ENCODE measurements at places on chromosomes 2 and 18.

- DNase-seq: no peak
These were observed at the start of gene CYS1 for GRCh38 chr2:10079870-10080535. TSS of gene CYS1 (minus strand) at chr2:10080411. CDS start at chr2:10080223, 188 bp downstream.

GRCh38 chr2:51350100-51350499, 318.2 kb upstream of the NRXN1 start:
- DNase-seq: no peak

- no peak for DNase-seq
These were observed 4.8 kb downstream of the TNFRSF11A start for GRCh38 chr18:62329691-62330454.

- no peak for DNase-seq
These were observed 1387.7 kb downstream of the SUCLG1 start for GRCh38 chr2:83071352-83071751.

- no peak for DNase-seq
These were observed 275.7 kb upstream of the FN1 start for GRCh38 chr2:215711471-215712034.

DNA sequence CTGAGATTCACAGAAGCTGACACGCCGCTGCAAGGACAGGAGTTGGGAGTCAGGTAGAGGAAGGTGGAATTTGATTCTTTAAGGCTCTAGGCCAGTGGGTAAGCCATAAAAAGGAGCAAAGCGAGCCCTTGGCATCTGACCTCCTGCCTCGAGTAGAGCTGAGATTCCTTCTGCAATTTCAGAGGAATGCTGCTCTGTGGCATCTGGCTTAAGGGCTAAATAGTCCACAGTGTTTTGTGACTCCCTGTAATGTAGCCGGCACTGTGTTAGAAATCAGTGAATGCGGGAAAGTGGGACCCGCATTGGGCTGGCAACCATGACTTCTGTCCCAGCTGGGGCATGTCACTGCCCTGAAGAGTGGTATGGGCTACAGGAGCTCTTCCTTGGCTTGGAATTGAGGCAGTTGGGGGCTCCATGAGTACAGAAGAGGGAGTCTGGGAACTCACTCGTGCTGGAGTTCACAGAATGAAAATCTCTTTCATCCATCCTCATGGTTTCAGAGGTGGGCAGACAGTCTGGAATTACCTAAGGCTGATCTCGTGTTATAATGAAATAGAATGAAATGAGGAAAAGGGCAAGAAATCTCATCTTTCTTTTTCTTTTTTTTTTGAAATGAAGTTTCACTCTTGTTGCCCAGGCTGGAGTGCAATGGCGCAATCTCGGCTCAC, 12.7 kb upstream of the MYCN start:
- no peak for DNase-seq

DNA sequence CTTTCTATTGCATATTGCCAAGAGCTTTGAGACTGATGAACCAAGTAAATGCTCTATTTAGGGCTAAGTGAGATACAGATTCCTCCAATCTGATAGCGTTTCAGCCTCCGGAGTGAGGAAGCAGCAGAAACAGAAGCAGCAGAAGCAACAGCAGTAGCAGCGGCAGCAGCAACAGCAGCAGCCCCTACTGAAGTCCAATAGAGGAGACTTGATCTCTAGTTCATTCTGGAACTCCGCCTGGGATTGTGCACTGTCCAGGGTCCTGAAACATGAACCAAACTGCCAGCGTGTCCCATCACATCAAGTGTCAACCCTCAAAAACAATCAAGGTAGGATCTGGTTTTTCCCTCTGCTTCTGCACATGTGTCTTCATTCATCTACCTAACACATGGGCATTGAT, at the start of gene DPP10:
Gene DPP10, plus strand, starts transcription at position 132 of the 400 bp plus-strand sequence.
- no peak for DNase-seq

DNA sequence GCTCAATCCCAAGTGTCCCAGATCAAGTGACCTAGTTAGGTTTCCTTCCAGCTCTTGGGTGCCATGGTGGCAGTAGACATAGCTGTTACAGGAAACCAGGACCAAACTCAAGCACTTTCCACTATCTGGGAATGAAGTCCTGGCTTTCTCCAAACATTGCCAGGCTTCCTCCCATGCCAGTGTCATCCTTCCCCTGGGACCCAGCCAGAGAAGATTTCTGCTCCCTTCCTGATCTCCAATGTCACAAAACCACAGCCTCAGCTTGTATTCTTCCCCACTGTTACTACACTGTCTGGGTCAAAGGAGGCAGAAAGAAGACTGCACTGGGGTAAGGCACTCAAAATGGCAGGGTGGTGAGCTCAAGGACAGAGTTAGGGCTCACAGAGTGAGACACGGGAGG, 347.1 kb downstream of the TNS1 start:
- DNase-seq: no peak

DNA sequence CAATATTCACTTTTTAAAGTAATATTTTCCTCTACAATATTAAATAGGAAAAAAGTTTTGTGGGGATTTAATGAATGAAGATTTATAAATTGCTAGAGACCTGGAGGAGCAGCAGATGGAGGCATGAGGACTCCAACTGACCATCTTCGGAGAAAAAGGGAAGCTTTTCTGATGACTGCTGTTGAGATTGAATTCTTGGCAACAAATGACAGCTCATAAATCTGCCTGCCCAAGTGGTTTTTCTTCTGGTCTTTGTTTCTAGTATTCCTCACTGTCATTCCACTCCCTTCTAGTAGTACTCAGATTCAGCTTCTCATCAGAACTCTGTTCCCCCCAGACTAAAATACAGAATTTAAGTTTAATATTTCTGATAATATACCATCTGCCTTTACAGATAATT, 157.0 kb downstream of the EML6 start:
- no peak for DNase-seq

DNA sequence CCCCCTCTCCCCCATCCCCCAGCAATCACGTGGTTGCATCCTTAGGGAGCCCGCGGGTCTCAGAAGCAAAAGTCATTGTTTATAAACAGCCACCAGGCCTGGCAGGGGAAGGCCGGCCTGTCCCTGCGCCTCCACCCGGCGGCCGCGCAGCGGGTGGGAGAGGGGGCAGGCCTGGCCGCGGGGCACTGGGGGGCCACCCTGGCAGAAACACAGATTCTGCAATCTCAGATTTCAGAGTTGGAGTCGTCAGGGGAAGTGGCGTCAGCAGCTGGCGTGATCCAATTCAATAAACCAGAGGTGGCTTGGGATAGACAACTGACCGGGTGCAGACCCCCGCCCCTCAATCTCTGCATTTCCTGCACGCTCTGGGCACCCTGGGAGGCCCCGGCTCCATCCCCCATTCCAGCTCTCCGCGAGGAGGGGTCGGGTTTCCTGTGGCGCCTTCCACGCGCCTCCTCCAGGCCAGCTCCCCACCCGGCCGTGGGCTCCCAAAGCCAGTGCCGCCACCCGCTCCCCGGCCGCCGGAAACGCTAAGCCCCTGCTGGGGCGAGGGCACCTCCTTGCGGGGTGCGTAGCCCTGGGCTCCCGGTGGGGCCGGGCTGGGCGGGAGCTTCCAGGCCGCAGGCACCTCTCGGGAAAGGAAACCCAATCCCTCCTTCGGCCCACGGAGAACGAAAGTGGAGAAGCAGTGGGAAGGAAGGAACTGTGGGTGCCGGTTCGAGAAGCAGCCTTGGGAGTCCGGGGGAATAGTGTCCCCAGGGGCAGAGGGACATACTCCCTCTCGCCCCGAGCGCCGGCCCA, 1.1 kb downstream of the BIN1 start:
- no peak for DNase-seq

DNA sequence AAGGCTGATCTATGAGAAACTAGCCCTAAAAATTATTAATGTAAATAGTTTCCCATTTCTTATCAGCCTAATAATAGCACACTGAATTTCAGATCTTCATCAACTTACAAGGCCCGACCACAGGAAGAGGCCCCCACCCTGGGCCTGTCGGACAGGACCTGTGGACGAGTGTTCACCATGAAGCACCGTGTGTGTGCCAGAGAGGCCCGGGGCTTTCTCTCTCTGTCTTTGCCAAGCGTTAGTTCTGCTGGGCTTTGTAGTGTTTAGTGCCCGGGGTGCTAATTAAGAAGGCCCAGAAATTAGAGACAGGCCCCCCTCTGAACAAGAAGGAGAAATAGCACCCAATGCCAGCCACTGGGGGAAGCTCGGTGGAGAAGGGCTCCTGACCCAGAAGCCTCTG, 265.7 kb downstream of the TWIST2 start:
- DNase-seq: no peak

- DNase-seq: no peak
These were observed 76.5 kb upstream of the HAAO start for GRCh38 chr2:42868874-42869273.

- no peak for DNase-seq
These were observed 24.9 kb downstream of the GLI2 start for GRCh38 chr2:120760446-120761135.

- DNase-seq: no peak
These were observed 5.7 kb downstream of the CKAP2L start for GRCh38 chr2:112758711-112759110.

DNA sequence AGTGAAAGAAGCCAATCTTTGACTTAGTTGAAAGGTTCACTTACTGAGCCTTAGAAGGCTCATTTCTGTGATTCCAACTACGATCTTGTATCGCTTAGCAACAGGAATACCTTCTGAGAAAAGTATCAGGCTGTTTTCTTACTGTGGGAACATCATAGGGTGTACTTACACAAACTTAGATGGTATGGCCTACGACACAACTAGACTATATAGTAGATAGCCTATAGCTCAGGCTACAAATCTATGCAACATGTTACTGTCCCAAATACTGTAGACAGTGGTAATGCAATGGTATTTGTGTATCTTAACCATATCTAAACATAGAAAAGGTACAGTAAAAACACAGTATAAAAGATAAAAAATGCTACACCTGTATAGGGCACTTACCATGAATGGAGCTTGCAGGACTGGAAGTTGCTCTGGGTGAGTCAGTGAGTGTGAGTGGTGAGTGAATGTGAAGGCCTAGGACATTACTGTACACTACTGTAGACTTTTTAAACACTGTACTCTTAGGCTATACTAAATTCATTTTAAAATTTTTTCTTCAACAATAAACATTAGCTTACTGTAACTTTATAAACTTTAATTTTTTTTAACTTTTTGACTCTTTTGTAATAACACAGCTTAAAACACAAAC, 148.8 kb upstream of the STON1 start:
- DNase-seq: no peak

GRCh38 chr2:196143730-196144131, 27.6 kb downstream of the STK17B start:
- no peak for DNase-seq

DNA sequence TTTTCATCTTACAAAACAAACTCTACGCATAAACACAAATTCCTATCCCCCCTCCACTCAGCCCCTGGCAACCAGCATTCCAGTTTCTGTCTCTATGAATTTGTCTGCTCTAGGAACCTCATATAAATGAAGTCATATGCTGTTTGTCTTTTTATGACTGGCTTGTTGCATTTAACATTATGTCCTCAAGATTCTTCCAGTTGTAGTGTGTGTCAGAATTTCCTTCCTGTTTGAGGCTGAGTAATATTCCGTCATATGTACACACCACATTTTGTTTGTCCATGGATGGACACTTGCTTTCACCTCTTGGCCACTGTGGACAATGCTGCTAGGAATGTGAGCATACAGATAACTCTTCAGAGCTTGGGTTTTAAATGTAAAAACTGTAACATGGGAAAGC, 272.1 kb downstream of the GBX2 start:
- DNase-seq: no peak

DNA sequence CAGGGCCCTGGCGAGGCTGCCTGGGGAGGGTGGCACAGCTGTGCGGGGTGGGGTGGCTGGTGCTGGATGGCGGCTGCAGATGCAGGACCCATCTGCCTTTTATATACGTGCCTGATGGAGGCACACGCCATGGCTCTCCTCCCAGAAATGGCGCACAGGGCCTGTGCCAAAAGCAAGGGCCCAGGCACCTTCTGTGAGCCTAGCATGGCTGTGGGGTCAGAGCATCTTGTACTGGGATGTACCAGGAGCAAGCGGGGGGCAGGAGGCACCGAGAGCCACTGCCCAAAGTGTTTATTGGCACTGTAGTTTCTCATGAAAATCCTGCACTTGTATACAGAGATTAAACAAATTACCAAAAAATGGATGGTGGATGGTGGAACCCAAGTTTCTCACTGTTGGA, 724.1 kb downstream of the GALR1 start:
- no peak for DNase-seq

DNA sequence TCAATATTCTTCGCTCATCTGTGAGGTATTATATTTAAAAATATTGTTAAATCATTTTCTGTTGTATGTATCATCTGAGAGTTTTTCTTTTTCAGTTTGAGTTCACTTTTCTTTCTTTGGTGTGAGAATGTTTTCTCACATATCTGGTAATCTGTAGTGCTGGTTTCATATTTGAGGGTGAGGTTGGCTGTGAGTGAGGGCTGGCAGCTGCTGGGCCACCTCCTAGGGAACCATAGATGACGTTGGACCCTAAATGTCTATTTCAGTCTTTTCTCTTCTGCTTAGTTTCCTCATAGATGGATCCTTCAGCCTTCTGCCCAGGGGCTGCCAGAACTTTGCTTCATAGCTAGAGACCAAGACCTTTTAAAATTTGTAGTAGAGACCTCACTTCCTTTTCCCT, 33.5 kb downstream of the MGAT5 start:
- peak; percentile 69 for DNase-seq

GRCh38 chr2:136139631-136140030, 21.7 kb upstream of the CXCR4 start:
- DNase-seq: no peak

DNA sequence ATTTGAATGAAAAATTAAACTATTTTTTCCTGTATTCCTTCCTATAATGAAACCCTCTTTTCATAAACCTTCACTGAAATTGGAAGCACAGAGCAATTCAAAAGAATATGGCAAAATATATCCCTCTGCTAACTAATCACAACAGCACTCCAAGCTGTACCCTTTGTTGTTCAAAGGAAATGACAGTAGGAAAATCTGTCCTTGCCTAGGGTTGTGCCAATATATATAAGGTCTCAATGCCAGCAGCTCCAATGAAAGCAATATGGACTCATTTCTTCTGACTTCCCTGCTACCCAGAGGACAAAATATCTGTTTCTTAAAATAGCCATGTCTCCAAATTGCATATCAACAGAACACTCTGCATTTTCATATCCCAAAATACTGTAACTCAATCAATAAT, 373.9 kb upstream of the MC4R start:
- no peak for DNase-seq

GRCh38 chr2:219112651-219113338, 47.8 kb downstream of the NHEJ1 start:
- no peak for DNase-seq

- DNase-seq: peak; percentile 35
These were observed at the start of gene THUMPD2 for GRCh38 chr2:39778775-39779340. TSS of gene THUMPD2 (minus strand) at chr2:39779258. CDS start at chr2:39779239, 19 bp downstream.

- peak; percentile 37 for DNase-seq
These were observed 59.9 kb upstream of the REG3A start for GRCh38 chr2:79219383-79219988.

All from GM12864 (cell line).